ENCODE measurements at places on chromosomes 11 and 22. TPM values are rescaled to one million over a fixed set of nuclear protein-coding genes. Genes with fewer than 3 reads are reported as not detected.

Gene VSIG10L2
- total RNA-seq = not detected

DNA sequence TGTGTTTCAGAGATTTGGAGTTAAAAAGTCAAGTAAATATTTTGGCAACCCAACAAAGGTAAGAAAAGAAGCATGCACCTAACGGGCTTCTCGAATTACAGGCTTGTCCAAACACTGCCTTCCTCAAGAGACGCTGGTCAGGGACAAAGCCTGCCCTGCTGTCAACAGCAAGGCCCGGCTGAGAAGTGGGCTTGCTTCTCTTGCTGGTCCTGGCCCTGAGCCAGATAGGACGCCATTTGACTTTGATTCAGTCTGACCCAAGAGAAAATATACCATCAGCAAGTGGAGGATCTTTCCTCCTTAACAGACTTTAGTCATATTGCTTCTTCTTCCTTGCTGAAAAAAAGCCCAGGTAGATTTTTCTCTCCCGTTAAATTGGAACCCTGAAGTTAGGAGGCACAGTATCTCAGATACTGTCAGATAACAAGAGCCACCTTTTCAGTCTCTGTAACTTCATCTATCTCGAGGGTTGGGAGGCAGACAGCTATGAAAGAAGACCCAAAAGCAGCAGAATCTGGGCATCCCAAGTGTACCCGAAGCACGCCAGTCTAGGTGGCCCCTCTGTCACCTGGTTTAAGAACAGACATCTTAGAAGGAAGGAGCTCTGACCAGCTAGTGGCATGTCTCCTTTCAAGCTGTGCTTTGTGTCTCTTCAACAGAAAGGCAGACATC lies 57.5 kb downstream of the C22orf31 start:
- DNase-seq = no peak

DNA sequence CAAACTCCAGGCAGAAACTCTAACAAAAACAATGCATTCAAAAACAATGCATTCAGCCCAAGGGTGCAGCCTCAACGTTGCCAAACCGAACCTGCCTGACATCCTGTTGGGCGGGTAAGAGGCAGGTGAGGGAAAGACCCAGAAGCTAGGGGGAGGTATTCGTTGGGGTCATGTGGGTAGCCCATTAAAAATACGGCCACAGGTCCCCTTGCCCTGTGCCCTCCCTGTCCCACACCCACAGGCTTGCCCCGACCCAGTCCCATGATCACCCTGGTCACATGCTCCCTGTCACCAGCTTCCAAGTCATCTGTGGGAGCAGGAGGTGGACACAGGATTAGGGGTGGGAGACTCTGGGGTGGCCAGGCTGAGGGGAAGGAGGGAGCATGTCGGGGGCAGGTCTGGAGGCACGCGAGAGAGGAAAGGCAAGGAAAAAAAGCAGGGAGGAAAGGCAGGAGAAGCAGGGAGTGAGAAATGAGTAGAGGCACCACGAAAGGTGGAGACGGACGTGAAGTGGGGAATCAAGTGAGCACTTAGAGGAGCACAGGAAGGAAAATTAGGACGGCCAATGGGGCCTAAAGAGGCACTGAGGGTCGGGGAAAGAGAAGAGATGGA lies 683 bp downstream of the PLA2G6 start:
- peak; percentile 87 for DNase-seq

Gene AMOTL1
- total RNA-seq = 29.8 TPM

Gene CSNK2A3
- 4.2 TPM for total RNA-seq

DNA sequence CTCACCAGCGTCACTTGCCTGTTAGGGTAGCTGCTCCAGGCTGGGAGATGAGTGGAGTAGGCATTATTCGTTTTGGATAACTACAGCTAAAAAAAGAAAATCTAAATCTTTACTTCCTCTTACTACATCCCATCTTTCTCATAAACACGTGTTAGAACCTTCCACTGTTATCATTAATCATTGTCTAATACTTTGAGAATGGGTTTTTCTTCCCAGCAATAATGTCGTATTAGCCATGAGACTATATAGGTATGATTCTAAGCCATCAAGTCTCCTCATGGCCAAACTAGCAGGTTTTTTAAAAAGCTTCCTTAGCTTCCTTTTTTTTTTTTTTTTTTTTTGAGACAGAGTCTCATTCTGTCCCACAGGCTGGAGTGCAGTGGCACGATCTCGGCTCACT lies 3.9 kb upstream of the TEF start:
- DNase-seq = no peak

- DNase-seq = no peak
Observed at GRCh38 chr11:15507592-15507991, 392.9 kb downstream of the INSC start.

DNA sequence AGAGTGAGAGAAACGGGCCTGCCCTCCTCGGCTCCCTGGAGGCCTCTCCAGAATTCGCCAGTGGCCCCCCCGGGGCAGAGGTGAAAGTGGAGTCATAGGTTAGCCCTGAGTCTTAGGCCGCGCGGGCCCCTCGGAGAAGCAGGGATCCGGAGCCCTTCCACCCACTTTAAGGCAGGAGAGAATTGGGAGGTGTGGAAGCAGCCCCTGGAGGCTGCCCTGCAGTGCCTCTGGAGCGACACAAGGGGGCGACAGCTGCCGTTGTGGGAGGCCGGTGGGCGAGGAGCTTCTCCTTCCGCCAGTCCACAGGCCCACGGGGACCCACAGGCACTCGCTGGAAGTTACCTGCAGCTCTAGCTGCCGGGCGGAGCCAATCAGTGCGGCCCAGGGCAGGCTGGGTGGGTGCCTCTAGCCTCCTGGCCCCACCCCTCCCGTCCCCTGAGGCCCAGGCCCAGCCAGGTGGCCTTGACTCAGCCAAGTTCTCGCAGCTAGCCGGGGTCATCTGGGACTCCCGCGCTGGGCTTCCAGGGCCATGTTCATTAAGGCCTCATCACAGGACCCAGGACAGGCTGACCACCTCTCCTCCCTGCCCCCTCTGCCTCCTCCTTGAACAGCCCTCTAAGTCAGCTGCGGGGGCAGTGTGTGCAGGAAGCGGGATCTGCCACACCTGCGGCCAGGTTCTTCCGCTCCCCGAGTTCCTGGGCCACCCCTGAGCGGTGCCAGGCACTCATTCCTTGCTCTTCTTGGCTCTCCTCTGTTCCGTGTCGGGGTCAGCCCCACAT lies 5.0 kb downstream of the DGKZ start:
- DNase-seq = peak; percentile 62

DNA sequence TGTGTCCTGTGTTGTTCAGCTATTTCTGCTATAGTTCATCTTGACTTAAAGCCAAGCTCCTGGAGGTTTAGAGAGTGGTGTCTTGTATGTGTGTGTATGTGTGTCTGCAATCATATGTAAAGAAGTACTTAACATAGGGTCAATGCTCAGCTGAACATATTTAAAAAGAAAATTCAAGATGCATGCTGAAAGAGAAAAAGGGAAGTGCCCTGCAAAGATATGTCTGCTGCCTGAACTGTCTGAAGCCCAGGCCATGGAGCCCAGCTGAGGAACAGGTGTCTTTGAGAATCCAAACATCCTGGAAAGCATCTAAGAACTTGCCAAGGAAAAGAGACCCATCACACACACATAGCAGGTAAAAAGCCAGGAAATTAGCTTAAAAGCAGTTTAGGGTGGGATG lies 6.6 kb downstream of the TCN1 start:
- no peak for DNase-seq

GRCh38 chr11:46222490-46223251 lies 54.8 kb upstream of the CREB3L1 start:
- DNase-seq = no peak

GRCh38 chr22:45964372-45964771 lies 12.6 kb downstream of the WNT7B start:
- DNase-seq = no peak

GRCh38 chr11:79352349-79352703 lies 88.5 kb downstream of the TENM4 start:
- no peak for DNase-seq

GRCh38 chr11:59112494-59112893 lies 5.5 kb downstream of the FAM111B start:
- no peak for DNase-seq

Gene OR8G5
- not detected for total RNA-seq

- no peak for DNase-seq
Observed at GRCh38 chr11:104096900-104097299, 60.5 kb downstream of the DDI1 start.

DNA sequence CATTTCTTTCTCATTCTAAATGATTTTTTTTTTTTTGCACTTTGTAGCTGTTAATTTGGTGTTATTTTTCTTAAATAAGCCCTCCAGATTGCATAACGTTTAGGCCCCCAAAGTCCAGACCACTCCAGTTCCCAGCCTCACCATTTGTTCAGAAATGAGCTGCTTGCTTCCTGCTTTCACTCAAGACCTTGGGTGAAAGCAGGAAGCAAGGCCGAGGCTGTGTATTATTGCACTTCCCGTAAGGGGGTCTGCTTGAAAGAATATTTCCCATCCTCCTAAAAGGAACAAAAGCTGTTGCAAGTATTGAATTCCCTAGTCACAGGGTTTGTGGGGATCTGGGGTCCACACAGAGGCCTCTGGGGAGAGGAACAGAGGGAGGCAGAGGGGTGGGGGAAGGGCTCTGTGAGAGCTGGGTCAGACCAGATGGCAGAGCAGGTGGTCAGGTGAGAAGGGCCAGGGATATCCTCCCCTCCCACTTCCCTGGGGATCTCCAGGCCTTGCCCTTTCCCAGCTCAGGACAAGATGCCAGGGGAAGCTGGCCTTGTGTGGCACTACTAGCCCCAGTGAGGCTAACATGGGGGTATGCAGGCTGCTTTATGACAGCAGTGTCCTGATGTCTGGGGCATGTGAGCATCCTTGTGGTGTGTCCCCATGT lies 51.6 kb upstream of the MYEOV start:
- no peak for DNase-seq
